Cortex of kidney (tissue), 1 donor: ENCODE measurements at places on chromosomes 12 and 14.

DNA sequence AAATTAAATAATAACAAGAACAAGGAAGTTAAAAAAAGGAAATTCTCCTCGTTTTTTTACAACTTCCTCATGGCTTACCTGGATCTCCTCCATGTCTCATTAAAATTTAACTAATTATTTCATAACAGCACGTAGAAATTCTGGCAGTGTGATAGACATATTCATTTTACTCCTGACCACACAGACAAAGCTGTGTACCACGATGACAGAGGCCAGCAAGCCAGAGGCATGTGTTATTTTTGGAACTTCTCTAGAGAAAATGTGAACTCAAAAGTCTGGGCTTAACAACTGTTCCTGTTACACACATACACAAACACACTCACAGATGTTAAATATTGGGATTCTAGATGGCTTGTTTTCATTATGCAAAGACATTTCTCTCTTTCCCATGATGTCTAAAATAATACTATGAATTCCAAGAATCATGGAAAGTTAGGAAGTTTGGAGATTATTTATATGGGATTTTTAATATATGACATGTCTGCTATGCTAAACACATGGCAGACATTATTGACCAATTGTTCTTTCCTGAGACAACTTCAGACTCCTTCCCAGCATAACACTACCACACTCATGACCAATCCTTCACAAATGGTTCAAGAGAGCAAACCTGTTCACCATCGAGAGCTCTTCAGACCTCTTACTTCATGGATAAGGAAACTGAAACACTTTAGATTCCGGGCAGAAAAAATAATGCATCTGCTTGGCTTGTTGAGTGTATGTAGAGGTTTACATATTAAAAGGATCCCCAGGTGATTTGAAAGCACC, 158.7 kb downstream of the DACT1 start:
- DNase-seq, result no peak

- DNase-seq, result no peak
Observed at GRCh38 chr12:107642240-107642639, 43.4 kb upstream of the PWP1 start.

- DNase-seq, result no peak
Observed at GRCh38 chr12:115230606-115231005, 546.6 kb upstream of the TBX3 start.

DNA sequence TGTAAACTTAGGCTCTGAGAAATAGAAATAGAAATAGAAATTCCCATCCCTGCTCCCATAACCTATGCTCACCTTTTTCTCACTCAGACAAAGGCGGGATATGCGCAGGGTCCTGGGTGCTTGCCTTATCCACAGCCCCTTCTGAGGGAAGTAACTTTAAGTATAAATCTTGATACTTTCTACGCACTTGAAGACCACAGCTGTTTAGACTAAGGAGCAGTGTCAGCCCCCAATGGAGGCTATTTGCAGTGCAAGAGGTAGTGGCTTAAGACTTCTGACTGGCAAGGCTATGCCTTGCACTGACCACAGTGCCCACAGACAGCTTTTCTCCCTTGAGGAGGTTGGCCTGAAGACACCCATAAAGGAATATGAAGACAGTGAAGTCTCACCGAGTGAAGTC, 35.2 kb downstream of the ASCL1 start:
- DNase-seq, result no peak

DNA sequence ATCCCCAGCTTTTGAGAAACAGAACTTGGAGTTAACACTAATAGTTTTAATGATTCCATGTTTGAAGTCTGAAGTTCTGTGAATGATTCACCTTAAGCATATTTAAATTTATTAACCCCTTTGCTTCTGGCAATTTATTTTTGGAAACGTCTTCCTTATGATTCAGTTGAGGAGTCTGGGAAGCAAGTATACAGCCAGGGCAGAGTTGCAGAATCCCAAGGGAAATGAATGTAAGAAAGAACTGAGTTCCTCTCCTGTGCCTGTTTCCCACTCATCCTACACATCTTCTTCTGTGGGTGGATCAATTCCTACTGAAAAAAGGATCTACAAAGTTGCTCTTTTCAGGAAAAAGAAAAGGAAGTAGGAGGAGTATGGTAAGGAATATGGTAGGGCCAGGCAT, 108.2 kb upstream of the CCDC91 start:
- DNase-seq, result no peak

- DNase-seq, result no peak
Observed at GRCh38 chr14:53127151-53127550, 26.0 kb downstream of the DDHD1 start.

DNA sequence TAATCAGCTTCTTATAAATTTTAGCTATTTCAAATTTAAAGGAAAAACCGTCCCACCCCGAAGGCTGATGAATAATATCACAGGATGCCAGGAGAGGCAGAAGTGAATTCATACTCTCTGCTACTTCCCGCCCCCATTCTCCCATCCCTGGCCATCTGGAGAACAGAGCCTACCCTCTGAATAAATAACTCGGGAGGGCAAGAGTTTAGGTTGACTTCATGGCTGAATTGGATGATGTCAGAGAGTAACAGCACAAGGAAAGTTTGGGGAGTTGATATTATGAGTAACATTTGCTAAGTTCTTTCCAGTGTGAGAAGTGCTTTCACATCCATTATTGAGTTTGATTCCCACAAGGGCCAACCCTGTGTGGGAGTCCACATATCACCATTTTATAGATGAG, 241.6 kb downstream of the EGLN3 start:
- DNase-seq, result no peak

DNA sequence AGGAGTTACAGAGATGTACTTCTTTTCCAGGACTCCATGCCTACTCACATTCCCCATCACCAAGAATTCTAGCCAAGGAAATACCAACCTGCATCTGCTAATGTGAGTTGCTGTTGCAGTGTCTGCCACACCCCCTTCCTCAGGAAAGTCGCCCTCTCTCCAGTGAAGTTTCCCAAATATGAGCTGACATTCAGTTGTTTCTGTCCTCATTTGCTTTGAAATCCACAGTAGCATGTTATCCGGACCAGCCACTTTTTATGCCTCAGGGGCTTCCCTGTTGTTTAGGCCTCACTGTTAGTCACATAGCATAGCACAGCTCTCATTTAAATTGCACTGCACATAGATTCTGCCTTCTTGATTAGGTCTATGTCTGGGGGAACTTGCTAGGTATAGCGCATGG, 212.4 kb downstream of the EGLN3 start:
- no peak for DNase-seq
